ENCODE measurements at places on chromosomes 7 and 10.

DNA sequence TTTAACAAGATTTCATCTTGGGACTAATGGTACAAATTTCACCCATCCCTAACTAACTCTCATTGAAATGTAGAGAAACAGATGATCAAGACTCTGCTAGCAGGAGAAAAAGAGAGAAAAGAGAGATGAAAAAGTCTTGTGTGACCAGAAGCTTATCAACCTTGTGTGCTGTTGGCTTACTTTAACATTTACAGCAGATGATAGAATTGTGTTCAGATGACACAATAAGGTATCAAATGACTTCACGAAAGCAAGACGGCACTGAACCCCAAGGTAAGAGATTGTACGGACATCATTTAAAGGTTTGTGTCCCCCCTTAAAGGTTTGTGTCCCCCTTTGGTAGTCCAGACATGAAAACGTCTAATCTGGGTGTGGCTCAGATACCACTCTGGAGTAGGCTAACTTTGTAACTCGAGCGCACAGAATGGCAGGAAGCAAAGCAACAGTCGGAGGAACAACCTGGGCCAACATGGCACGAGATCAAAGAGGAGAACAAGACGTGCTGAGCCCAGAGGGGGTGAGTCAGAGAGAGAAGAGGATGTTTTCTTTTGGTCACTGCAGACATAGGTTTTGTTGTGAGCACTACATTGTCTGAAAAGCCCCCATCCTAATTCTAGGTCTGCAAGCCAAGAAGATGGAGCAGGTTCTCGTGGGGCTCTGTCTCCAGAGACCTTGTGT is 10.4 kb upstream of the LMBR1 start:
- peak; percentile 84 for DNase-seq

- DNase-seq: no peak
Observed at GRCh38 chr10:11168423-11169090, 150.9 kb downstream of the CELF2 start.

DNA sequence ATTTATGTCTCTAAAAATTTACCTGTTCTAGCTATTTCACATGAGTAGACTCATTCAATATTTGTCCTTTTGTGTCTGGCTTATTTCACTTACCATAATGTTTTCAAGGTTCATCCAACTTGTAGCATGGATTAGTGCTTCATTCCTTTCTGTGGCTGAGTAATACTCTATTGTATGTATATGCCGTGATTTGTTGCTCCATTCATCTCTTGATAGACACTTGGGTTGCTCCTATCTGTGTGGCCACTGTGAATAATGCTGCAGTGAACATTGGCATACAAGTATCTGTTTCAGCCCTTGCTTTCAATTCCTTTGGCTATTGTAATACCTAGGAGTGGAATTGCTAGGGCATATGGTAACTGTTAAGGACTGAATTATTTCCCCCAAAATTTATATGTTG is 86.9 kb downstream of the VWC2 start:
- no peak for DNase-seq

GRCh38 chr10:86079088-86079487 is 287.5 kb downstream of the GRID1 start:
- no peak for DNase-seq

- peak; percentile 80 for DNase-seq
Observed at GRCh38 chr7:135291809-135292253, 58.2 kb downstream of the STRA8 start.

Measured in LHCN-M2 (cell line).